ENCODE measurements at places on chromosomes 12 and 14.

DNA sequence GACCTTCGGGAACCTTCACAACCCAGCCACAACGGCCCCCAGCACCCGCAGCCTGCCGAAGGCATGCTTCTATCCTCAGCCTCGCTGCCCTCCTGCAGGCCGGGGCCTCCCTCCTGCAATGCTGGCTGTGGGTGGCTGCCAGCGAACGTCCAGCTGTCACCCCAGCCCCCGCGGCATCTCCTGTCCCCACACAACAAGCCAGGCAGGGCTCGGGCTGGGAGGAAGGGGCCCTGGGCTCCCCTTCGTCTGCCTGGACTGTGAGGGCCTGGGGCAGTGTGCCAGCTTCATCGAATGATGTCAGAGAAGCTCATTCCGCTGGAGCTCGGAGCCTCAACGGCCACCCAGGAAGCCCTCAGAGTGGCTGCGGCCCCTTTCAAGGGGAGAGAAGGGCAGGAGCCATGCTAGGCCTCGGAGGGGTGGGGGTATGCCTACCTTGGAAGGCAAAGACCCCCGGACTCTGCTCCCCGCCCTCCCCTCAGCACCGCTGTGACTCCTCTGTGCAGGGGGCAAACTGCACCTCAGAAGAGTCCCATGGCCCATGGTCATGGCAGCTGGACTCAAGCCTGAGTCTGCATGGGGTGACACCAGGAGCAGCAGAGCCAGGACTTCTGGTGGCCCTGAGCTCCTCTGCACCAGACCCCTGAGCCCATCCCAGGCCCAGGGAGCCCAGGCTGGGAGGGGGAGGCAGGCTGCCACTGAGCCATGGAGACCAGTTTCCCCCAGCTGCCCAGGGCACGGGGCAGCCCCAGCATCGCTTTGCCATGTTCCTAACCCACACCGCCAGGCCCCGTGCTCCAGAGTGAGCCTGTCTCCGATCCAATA, 24.7 kb upstream of the C14orf180 start:
- no peak for DNase-seq

- no peak for DNase-seq
Observed at GRCh38 chr12:113222730-113223531, 1.7 kb downstream of the TPCN1 start.

DNA sequence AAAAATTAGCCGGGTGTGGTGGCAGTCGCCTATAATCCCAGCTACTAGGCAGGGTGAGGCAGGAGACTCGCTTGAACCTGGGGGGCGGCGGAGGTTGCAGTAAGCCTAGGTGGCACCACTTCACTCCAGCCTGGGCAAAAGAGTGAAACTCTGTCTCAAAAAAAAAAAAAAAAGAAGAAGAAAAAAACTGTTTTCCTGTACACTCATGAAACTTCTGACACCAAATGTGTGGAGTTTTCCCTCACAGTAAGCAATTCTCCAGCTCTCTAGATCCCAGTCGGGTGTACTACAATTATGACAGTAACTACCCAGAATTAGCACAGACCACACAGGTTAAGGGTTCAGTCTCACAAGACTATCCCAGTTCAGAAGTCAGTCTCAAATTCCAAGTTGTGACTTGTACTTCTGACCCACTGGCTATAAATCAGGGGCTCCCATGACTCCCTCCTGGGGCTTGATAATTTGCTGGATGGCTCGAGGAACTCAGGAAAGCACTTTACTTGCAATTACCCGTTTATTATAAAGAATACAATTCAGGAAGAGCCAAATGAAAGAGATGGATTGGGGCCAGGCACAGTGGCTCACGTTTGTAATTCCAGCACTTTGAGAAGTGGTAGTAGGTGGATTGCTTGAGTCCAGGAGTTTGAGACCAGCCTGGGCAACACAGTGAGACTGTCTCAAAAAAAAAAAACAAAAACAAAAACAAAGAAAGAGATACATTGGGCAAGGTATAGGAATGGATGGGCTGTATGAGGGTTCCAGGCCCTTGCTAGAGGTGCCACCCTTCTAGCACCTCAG, 12.4 kb upstream of the ARF6 start:
- DNase-seq, result no peak

DNA sequence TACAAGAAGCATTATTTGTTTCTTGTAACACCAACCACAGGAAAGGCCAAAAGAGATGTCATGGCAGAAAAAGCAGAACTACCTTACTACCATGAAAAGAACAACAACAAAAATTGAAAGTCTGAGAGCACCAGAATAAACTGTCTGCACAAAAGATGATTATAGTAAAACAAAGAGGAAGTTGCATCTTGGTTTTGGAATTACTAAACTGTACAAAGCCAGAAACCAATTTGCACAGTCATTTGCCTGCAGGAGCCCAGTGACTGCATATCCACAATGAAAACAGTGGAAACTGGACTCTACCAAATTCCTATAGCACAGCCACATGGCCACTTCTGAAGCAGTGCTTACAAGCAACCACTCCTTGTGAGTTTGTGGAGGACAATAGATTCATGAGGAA, 276.2 kb downstream of the SSPN start:
- no peak for DNase-seq
